Fibroblast of pulmonary artery (primary cell): ENCODE measurements at places on chromosomes 5 and 9.

DNA sequence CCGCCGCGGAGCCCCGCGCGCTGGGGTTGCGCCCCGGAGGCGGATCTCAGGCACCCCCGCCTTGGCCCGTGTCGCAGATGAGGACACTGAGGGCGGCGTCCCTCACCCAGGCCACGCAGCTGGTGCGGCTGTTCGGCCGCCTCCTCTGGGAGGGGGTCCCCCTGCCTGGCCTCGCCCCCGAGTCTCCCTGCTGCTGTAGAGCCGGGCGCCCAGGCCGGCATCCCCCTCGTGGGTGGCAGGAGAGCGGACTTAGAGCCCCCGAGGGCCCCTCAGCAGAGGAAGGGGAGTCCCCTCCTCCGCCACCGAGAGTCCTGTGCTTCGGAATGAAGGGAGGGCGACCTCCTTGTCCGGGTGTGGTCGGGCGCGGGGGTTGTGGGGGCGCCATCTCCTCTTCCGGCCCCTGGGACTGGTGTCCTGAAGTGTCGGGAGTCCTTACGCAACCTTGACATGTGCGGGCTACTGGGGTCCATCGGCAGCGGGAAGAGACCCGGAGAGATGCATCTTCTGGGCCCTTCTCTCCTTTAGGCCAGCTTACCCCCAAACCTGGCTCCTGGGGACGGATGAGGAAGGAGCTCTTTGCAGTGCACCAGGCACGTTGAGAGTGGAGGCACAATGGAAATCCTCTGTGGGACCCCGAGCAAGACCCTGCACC lies 11.7 kb upstream of the EXOSC2 start:
- DNase-seq: no peak

GRCh38 chr5:142301540-142301939 lies 23.3 kb downstream of the SPRY4 start:
- DNase-seq: no peak

- DNase-seq: no peak
Measured at GRCh38 chr5:172769342-172769615, 1.7 kb downstream of the DUSP1 start.

- no peak for DNase-seq
Measured at GRCh38 chr9:70614786-70615463, 200.5 kb upstream of the KLF9 start.

- peak; percentile 67 for DNase-seq
Measured at GRCh38 chr9:16352791-16353401, 517.6 kb downstream of the BNC2 start.

DNA sequence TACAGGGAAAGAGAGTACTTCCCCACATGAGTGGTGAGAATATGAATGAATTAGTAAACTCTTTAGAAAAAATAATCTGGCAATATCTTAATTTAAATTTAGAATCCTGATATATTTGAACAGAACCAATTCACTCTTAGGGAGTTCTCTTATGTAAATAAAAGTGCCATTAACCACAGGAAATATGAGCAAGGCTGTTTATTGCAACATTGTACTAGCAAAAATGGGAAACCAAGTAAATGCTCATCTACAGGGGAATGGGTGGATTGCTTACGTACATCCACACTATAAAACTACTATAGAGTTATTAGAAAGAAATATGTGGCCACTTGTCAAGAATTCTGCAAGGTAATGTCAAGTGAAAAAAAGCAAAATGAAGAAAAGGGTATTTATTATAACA lies 274.5 kb downstream of the TLE1 start:
- DNase-seq: no peak

DNA sequence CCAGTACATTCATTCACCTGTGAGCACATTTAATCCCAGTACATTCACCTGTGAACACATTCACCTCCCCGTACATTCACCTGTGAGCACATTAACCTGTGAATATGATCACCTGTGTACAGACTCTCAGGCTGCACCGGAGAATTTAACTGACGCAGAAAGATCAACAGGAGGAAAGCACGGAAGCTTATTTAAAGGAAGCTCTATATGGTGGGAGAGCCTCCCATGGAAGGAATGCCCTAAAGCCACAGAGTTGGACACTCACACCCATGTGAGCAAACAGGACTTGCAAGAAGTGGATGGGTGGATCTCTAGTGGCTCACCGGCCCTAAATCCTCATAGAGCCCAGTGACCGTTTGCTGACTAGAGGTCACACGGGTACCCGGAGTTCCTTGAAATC lies 38.2 kb downstream of the TRIP13 start:
- DNase-seq: no peak

DNA sequence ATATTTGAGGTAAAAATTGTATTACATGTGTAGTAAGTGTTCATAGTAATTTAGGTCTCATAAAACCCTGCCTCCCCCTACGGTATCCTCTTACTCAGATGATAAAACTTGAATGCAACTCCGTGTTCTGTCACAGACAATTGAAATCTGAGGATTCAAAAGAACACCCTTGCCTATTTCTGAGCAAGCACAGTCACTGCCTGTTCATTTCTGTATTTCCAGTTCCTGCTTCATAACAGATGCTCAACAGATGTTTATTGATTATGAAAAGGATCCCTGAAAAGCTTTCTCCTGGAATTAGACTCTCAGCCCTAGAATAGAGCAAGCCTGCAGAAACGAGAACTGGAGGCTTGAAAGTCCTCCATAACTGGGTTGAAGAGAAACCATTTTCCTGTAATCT lies 144.1 kb upstream of the SPEF2 start:
- DNase-seq: no peak
